ENCODE measurements at places on chromosomes 6 and 20.
A peak's percentile ranks its signal among the peaks of the same experiment; 100 is the strongest.

DNA sequence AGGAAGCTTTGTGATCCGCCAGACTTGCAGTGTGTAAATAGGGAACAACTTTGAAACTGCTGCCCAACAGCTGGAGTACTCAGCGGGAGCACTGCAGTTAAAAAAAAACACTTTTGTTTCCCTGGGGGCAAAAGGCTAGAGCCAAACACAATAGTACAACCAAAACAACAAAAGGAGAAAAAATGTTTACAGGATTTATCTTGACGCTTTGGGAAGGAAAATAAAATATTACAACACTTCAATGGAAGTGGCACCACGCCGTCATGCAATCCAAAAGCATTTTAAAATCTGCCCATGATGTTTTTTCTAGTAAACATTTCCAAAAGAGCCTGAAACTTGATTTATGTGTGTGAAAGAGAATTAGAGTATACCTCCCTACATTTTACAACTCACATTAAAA is 26.0 kb downstream of the PTPRK start:
- DNase-seq, result no peak

- no peak for DNase-seq
Measured at GRCh38 chr6:131597446-131597845, 24.4 kb downstream of the ARG1 start.

DNA sequence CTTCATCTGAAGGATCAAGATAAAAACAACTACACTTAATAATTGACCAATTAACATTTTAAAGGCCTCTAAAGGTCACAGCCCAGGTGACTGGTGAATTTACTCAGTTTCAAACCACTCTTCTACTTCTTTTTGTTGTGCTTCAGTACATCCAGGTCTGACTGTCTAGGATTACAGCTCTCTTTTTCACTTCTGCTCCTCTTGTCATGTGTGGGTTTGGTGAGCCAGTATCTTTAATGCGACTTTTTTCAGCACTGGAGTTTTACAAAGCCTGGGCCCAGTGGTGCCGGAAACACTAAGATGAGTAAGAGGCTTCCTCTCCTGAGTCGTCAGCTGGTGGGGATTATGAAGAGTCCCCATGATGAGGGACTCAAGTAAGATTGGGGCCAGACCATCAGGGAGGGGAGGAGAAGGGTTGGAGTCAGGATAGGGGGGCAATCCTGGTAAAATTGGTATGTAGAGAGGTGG is 27.0 kb downstream of the HECA start:
- DNase-seq, result no peak

- no peak for DNase-seq
Measured at GRCh38 chr6:134589512-134589911, 271.6 kb upstream of the SGK1 start.

GRCh38 chr6:31401403-31401802 is 2.0 kb upstream of the MICA start:
- no peak for DNase-seq

- DNase-seq, result no peak
Measured at GRCh38 chr6:107292715-107293271, 166.6 kb downstream of the PDSS2 start.

DNA sequence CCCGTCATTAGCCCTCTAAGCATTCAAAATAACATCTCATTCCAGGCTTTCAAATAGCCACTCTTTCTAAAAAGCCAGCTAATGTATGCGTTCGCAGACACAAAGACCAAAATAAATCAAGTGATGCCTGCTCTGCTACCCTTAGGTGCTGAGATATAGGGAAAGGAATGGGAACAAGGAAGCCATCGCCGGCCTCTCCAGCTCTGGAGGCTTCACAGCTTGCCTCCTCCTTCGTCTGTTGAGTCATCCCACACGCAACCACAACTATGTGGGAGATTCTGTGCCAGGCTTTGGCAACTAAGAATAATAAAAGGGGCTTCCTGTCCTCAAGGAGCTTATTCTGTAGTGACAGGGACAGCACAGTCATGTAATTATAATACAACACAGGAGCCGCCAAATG is 27.3 kb upstream of the SLC22A23 start:
- no peak for DNase-seq

GRCh38 chr6:95742767-95743289 is 165.5 kb downstream of the MANEA start:
- DNase-seq, result no peak

- no peak for DNase-seq
Measured at GRCh38 chr20:568097-568652, 24.6 kb upstream of the CSNK2A1 start.

GRCh38 chr6:41732591-41733359 is 2.6 kb downstream of the TFEB start:
- peak; percentile 34 for DNase-seq

DNA sequence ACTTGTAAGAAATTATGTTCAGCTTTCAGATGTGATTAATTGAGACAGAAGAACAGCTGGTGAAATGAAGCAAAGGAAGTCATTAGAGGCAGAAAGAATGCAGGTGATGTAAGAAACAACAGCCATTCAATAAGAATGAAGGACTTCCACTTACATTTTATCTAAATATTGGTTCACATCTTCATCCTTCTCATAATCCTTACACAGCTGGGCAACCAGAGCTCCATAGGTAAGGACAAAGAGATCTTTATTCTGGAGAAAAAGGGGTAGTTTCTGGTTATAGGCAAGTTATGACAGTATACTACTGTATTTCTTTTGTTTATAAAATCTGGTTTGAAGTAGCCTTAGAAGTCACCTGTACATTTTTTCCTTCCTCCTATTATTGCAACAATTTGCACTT is 2.3 kb downstream of the TRAPPC3L start:
- no peak for DNase-seq

DNA sequence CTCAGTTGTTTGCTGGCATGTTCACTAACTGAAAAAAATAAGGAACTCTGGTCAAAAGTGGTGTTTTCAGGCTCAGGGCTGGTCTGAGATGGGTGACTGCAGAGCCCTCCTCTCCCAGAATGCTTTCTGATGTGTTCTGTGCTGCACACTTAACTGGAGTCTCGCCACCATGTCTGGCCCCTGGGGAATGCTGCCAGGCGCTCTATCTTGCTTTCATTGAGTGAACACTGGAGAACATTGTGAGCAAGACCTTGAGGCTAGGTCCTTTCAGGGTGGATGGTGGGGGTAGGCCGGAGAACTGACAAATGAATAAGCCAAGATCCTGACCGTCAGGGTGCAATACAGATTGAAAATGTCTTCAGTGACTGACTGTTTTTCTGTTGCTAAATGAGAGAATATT is 19.5 kb downstream of the PANK2 start:
- DNase-seq, result no peak

DNA sequence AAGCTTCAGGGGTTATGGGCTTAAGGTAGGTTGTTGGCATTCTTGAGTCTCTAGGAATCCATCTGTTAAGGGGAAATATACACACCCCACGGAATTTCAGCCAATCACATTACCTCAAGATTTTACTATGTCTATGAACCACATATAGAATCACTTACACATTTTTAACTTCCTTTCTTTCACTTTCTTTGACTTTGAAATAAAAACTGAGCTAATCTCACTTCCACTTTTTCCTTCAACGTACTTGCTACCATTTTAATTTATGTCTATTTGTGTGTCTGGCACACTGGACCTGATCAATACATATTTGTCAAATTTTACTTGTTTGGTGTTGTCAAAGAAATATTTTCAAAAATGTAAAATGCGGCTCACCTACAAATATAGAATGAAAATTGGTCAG is 545.4 kb upstream of the JAG1 start:
- DNase-seq, result no peak

DNA sequence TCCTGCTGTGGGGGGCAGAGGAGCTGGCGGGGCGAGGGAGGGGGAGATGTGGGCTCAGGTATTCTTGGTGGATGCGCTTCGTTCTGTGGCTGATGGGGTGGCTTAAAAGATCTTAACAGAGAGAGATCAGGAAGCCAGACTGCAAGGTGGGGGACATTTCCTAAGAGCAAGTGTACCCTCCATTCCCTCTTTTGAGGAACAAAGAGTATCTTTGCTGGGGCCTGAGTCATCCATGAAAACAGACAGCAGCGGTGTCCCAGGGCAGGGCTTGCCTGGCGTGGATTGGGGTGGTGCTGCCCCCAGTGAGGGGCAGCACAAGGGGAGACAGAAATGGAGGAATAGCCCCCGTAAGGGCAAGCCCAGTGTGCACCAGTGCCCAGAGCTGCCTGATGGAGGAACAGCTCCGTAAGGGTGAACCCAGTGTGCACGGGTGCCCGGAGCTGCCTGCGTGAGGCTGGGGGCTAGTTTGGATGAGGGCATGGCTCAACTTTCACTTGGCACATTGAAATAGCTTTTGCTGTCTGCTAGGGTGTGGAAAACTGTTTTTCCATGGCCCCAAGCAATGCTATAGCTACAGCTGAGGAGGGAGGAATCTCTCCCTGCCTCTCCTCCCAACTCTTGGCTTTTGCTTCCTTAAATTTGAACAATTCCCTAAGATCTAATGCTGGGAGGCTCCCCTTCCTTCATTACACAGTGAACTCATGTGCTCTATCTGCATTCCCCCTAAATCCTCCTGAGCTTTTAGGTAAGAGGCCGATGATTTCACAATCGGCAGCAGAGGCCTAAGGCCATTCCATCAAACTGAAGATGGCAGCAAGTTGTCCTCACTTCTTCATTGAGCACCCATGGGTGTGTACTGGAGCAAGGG is 12.9 kb downstream of the MAPK13 start:
- DNase-seq, result no peak

GRCh38 chr6:163720005-163720404 is 305.5 kb downstream of the QKI start:
- no peak for DNase-seq

DNA sequence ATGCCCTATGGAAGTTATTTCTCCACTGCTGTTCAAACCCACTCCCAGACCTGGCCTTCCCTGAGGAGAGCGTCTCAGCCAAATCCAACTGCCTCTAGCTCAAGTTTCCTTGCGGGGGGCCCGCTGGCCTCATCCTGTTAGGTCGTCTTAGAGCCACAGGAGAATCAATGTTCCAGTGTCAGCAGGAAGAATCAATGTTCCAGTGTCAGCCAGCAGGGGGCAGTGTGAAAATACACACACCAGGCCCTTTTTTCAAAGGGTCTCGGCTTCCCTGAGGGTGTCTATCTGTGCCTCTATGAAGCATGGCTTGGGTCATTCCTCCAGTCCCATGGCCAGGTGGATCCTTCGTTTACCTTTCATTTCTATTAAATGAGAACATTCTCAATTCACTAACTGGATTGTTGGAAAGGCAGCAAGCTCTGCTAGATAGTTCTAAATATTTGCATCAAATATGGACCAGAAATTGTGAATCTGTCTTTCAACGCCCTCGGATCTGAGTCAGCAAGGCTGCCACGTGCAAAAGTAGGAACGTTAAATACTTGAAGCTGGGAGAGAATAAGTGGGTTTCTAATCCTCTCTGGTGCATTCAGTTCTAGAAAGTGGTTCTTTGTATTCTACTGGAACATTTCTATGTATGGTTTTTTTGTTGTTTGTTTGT is 19.2 kb downstream of the PRND start:
- peak; percentile 42 for DNase-seq

GRCh38 chr6:6915813-6916547 is 191.8 kb upstream of the RREB1 start:
- no peak for DNase-seq

- no peak for DNase-seq
Measured at GRCh38 chr20:34475979-34476736, 40.1 kb upstream of the DYNLRB1 start.

GRCh38 chr20:24657878-24658620 is 188.6 kb downstream of the SYNDIG1 start:
- no peak for DNase-seq

DNA sequence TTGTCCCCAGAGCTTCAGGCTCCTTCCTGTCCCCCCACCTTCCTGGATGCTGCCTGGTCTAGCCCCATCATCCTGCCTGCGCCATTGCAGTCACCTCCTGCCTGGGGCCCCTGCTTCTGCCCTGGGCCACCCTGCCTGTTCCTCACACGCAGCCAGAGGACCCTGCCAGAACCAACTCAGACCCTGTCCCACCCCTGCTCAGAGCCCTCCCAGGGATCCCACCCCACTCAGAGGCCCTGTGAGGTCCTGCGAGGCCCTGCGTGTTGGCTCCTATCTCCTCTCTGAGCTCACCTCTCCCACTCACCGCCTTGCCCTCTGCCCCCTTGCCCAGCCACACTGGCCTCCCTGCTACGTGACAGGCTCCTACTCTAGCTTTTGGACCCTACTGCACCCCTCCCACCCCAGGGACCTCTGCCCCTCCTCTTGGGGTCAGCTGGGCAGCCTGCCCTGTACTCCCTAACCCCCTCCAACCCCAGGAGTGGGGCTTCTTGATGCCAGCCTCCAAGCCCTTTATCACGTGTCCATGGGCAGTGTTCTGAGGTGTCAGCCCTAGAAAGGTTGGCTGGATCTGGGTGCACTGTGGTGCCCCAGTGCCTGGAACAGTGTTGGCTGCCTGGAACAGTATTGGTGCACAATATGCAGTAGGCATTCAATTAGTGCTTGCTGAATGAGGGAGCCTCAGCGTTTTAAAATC is 68.3 kb downstream of the CEBPB start:
- DNase-seq, result no peak

- DNase-seq, result no peak
Measured at GRCh38 chr20:19554666-19555065, 203.4 kb upstream of the RIN2 start.

DNA sequence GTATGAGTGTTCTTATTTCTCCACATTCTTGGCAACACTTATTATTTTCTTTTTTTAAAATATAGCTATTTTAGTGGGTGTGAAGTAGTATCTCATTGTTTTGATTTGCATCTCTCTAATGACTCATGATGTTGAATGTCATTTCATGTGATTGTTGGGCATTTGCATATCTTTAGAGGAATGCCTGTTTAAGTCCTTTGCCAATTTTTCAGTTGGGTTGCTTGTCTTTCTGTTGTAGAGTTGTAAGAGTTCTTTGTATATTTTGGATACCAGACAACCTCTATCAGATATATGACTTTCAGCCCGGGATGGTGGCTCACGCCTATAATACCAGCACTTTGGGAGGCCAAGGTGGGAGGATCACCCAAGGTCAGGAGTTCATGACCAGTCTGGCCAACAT is 5.1 kb upstream of the POPDC3 start:
- no peak for DNase-seq

DNA sequence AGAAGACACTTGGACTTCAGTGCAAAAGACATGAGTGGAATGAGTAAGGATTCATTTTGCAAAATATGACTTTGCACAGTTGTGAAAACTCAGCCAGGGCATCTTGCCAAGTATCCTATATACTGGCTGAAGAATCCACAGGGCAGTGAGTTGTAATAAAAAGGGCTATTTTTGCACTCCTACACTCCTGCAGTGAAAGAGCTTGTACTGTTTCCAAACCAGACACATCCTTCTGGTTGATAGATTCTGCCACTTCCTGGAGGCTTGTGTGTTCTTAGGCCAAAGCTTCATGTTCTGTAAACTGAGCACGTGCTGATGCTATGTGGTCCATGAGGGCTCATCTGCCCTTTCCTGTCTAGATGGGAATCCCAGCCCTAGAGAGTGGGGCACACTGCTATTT is 34.9 kb downstream of the GMPR start:
- no peak for DNase-seq

GRCh38 chr6:46674410-46674809 is 13.3 kb upstream of the TDRD6 start:
- no peak for DNase-seq

- DNase-seq, result no peak
Measured at GRCh38 chr20:4161401-4162251, 146.3 kb upstream of the RNF24 start.

Measured in stimulated activated CD8-positive, alpha-beta memory T cell treated with anti-CD3 and anti-CD28 coated beads, Interleukin-4, amount 100 ng/mL, for 1 hour (primary cell).